KBM-7 (cell line): ENCODE measurements at places on chromosomes 1 and 21.

GRCh38 chr1:43232074-43232473 lies 37.7 kb upstream of the TMEM125 start:
- no peak for DNase-seq

GRCh38 chr1:191256917-191257316 lies 779.3 kb upstream of the BRINP3 start:
- DNase-seq: no peak

DNA sequence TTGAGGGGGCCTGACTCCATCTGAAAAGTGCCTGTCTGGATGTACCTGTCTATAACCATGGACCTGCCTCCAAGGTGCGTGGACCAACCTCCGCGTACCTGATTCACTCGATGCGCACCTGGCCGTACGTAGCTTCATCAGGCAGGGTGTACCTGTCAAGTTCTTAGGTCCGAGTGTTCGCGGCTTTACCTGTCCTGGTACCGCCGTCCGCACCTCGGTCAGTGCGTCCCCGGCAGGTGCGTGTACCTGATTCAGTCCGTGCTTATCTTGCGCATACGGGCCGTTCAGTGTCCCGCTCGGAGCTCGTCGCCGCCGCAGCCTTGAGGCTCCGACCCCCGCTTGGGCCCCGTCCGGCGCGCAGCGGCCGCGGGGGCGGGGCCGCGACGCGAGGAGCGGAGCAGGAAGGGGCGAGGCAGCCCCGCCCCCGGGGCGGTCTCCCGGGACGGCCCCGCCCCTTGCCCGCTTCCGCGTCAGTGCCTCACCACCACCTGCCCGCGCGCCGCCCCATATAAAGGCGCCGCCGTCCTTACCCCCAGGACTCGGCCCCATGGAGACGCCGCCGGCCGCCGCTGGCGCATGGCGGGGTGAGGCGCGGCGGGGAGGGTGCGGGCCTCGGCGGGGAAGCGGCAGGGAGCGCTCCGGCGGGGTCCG lies at the start of gene ZC3H12A:
ZC3H12A (plus strand) TSS at position 535 of the 651 bp plus-strand sequence. CDS start 917 bp downstream, outside the sequence.
- DNase-seq: peak; percentile 91

GRCh38 chr21:45698493-45699184 lies 55.1 kb downstream of the PCBP3 start:
- DNase-seq: no peak
